Ovary (tissue), 10 donors: ENCODE measurements at places on chromosomes 5 and 9. TPM values are rescaled to one million over a fixed set of nuclear protein-coding genes. Genes with fewer than 3 reads are reported as not detected.

The FCN2 gene
- 0.56 TPM for total RNA-seq

The SLC25A48 gene
- not detected for total RNA-seq

The IL33 gene
- total RNA-seq = 3.3 TPM

GRCh38 chr5:141598391-141599345 lies 20.1 kb downstream of the DIAPH1 start:
- DNase-seq = no peak

- DNase-seq = peak; percentile 15
Measured at GRCh38 chr9:97577051-97577450, 56.1 kb downstream of the TSTD2 start.

DNA sequence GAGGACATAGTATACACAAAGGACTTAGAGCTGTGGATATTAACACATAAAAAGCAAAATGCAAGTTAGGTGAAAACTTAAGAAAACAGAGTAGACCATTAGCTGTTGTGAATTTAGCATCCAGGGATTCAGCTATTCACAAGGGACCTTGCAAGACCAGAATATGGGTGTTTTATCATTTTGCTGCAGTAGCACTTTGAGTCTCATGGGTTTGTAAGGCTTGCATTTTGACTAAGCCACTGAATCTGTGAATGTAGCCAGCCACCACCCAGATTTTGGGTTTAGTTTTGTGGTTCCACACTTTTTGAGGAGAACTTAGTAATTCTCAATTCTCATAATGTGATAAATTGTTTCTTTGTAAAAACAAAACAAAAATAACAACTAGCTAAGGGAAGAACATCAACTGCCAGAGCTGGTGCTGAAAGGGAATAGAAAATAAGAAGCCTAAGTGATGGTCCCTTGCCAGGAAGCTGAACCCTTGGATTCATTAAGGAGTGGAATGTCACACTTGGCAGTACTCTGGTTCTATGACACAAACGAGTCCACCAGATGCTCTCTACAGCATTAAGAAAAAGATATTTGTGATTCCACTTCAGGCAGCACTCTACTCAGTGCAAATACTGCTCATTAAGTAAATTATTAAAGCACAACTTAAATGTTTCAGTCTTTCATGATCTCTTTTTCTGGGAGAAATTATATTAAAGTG lies 557.4 kb upstream of the ZNF462 start:
- DNase-seq = no peak
